NCI-H187 treated with DMSO at 0.1 percent for 48 hours (cell line): ENCODE measurements at places on chromosomes 2 and 18.

GRCh38 chr2:16255120-16255519 lies 314.8 kb downstream of the MYCN start:
- no peak for DNase-seq

DNA sequence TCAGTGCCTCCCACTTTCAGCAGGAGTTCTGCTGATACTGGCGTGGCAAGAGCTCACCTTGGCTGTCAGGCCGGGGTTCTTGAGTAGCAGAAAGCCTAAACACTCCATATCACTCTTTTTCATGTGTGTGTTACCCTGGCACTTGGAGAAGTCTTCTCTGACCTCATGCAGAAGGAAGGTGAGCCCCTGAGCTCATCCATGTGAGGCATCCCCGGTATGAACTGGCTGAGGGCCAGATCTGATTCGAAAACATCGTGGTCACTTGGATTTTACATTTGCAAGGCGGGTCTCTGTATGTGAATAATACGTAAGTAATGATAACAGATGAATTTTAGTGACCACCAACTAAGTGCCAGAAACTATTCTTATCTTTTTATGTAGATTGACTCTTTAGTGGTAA lies 93.6 kb downstream of the RAPGEF4 start:
- no peak for DNase-seq

DNA sequence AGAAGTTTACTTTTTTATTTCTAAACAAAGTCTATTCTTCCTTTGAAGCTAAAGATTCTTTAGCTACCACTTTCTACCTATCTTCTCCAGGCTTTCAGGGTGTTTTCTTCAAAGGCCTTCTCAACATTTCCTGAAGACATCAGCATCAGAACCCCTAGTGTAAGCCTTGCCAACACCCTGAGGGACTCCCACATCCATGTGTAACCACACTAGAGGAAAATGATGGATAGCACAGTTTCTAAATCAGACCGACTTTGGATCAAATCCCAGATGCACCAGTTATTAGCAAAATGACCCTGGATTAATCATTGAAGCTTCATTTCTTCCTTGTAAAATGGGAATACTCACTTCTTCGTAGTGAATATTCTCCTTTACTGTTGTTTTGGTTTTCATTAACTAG lies 4.7 kb upstream of the TTN start:
- DNase-seq = no peak

GRCh38 chr2:26897807-26898479 lies 50.0 kb downstream of the DPYSL5 start:
- no peak for DNase-seq

DNA sequence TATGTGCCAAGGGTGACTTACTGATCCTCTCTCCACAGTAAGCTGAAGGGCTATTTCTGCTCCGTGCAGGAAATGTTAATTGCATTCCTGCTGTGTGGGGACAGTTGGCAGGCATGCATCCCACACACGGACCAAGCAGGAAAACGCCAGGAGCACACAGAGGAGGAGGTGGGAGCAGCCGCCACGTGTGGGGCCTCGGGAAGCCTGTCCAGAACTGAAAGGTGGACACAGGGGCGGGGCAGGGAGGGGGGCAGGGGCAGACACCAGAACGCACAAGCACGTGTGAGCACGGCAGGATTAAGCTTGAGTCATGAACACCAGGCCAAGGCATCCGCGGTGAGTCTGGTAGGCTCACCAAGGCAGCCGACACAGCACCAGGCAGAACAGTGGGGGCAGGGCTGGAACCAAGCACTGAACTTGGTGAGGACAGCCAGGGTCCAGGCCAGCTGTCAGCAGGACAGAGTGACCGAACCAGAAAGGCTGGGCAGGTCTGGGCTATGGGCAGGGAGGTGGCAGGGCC lies 177.1 kb downstream of the EIPR1 start:
- no peak for DNase-seq

- DNase-seq = no peak
Measured at GRCh38 chr2:150978053-150978452, 283.6 kb downstream of the RBM43 start.

GRCh38 chr2:200828104-200828503 lies 16.4 kb downstream of the BZW1 start:
- DNase-seq = no peak

GRCh38 chr2:64228126-64228678 lies 84.0 kb upstream of the PELI1 start:
- peak; percentile 74 for DNase-seq

- DNase-seq = no peak
Measured at GRCh38 chr2:189587780-189588179, 7.2 kb upstream of the SLC40A1 start.

GRCh38 chr2:108909275-108909823 lies 79.7 kb downstream of the EDAR start:
- DNase-seq = no peak
